ENCODE measurements at places on chromosomes 11 and 22.

GRCh38 chr22:20859615-20860014 is 808 bp downstream of the SNAP29 start:
- no peak for DNase-seq

DNA sequence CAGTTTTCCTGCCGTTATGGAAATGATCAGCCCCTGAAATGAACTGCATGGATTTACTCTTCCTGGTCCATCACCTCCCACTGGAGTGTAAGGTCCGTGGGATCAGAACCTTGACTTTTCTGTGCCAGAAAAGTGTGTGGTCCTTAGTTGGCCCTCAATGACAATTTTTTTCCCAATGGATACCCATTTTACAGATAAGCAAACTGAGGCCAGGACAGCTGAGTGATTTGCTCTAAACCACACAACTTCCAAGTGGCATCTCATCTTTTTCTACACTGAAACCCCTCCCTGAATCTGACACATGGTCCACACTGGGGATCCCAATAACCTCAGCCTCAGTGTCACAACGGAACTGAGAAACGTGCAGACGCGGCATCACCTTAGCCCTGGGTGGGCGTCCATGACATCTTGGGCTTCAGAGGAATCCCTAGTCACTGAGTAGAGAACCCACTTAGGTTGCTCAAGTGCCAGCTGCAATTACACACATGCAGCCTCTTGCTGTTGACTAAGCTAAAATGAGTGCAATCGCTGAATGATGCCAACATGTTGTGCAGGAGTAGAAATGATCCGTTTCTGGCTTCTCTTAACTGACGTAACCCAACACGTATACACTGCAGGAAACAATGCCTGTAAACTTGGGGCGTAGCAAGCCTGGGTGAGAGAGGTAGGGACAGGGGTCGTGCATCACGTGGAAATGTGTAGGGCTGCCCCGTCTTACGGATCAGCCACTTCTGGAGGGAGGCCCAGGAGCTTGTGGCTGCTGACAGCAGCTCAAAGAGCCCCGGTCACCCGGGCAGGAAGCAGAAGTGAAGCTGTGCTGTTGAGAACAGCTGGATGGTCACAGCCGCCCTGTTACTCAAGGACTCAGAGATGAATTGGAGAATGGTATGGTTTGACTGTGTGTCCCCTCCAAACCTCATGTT is 136.3 kb downstream of the SHANK2 start:
- DNase-seq = no peak

GRCh38 chr11:20601221-20601914 is 2.0 kb downstream of the SLC6A5 start:
- DNase-seq = no peak

- no peak for DNase-seq
These were observed 29.6 kb downstream of the DHCR7 start for GRCh38 chr11:71418643-71419042.

DNA sequence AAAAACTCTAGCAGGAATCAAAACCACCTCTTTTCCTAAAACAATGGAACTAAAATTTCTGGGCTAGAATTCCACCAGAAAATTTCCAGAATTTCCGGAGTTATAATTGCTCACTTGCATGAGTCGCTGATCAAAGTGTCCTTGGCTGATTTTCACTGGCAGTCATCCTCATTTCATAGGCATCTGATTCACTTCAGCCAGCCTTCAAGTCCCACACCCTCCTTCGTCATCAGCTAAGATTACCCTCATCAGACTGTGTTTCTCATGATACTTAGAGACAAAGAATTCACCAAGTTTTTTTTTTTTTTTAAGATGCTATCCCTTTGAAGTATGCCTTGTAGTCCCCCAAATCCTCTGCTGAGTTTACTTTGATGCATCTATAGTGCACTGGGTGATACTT is 71.5 kb upstream of the RAB38 start:
- no peak for DNase-seq

GRCh38 chr22:49767355-49768062 is 60.2 kb downstream of the BRD1 start:
- peak; percentile 52 for DNase-seq

GRCh38 chr11:115929618-115930129 is 425.5 kb upstream of the CADM1 start:
- DNase-seq = no peak

DNA sequence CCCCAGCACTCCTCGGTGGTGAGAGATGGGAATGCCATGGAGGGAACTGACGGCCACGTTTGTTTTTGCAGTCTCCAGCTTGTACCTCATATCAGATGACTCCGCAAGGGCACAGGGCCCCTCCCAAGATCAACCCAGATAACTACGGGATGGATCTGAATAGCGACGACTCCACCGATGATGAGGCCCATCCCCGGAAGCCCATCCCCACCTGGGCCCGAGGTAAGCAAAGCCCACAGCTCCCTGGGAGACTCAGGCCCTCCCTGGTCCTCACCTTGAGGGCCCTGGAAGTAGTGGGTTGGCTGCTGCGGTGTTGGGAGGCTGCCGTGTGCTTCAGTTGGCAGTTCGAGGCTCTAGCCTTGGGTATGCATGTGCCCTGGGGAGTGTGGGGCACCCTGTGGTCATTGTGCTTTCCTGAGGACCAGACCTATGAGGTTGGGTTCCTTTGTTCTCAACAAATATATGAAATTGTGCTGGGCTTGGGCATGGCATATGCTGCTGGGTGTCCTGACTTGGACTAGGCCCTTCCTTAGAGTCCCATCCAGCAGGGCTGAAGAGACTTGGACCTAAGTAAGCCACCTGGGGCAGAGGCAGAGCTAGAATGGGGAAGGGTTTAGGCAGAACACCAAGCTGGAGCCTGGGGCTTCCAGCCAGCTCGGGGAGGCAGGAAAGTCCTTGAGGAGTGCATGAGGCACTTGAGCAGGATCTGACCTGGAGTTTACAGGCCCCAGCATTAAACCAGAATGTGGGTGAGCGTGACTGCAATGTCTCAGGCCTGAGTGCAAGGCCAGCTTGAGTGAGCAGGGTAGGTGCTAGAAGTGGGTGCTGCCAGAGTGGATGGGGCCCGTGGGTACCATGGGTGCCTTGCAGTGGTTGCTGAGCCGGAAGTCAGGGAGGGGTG is 26.4 kb downstream of the INCENP start:
- no peak for DNase-seq

DNA sequence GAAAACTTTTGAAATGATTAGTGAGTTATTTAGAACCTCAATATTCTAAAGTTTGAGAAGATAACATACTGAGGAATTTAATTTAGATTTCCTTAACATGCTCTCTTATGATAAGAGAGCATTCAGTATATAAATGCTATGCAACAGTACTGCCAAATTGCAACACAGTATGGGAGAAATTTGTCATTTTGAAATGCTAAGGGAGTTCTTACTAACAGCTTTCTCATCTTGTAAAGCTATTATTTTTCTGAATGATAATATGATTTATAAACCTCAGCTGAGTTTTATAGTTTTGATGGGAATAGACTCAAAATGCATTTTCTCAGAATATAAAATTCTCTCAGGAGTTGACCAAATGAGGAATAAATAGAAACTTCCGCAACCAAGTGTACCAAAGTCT is 108.4 kb downstream of the SPON1 start:
- no peak for DNase-seq

DNA sequence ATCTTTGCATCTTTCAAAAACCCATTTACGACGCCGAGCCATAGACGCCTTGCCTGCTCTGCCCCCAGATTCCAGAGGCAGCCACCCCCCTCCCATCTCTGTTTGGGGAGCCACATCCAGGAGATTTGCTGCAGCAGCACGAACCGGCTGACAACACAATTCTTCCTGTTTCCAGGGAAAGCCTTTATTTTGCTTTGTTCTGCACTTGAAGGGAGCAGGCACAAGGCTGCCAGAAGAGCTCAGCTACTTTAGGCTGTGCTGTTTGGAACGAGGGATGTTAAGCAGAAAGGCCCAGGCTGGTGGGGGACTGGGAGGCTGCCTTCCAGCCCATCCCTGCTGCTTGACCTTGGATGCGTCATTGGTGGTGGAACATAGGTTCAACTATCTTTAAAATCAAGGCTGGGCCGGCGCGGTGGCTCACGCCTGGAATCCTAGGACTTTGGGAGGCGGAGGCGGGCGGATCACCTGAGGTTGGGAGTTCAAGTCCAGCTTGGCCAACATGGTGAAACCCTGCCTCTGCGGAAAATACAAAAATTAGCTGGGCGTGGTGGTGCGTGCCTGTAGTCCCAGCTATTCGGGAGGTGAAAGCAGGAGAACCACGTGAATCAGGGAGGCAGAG is 243.9 kb downstream of the MIAT start:
- DNase-seq = no peak

DNA sequence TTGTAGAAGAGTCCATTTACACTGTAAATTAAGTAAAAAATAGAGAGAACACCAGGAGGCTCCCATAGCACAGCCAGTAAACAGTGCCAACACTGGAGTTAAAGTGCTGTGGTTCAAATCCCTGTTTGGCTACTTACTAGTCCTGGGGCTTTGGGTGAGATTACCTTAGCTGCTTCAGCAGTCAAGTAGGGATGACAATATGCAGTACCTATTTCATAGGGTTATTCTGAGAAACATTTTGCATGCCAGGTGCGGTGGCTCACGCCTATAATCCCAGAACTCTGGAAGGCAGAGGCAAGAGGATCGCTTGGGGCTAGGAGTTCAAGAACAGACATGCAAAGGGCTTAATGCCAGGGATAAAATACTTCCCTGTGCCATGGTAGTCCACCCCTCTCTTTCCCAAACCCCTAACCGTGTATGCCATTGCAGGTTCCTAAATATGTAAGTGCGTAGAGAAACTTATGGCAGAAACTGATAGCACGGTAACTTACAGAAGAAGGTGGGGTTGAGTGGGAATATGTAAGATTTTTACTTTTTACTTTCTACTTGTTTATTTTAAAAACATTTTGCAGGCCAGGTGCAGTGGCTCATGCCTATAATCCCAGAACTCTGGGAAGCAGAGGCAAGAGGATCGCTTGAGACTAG is 86.4 kb upstream of the PICALM start:
- no peak for DNase-seq

GRCh38 chr11:47616726-47617416 is 22.7 kb upstream of the C1QTNF4 start:
- peak; percentile 72 for DNase-seq

DNA sequence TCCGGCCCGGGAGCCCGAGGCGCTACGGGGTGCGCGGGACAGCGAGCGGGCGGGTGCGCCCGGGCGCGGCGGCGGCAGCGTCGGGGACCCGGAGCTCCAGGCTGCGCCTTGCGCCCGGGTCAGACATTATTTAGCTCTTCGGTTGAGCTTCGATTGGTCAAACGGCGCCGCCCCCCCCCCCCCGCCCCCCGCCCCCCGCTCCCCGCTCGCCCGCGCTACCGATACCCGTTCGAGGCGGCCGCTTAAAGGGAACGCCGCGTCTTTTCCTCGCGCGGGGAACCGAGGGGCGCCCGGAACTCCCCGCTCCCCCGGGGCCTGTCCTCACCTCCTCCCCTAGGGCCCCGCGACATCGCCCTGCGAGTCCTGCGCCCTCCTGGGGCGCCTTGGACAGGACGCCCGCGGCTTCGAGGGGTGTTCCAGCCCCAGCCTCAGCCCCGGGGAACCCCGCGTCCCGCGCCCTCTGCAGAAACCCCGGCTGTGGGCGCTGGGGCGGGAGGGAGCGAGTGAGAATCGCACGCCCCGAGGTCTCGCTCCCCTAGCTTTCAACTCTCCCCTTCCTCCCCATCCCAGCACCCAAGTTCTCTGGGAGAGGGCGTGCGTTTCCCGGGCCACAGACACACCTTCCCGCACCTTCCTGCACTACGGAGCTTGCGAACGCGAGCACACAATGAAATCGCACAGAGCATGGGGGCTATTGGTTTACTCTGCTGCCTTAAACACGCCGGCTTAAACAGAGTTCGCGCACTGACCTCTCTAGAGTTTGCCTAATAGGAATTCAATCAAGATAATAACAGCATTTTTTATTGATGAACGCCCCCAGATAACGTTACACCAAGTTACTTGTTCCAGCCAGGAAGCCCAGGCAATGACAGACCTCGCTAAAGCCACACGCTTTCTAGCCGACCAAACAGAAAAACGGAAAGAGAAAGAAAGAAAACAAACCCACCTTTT is at the start of gene BDNF:
TSS of gene BDNF (minus strand) at position 105 of the 951 bp plus-strand sequence. CDS start 41,891 bp downstream, outside the sequence.
- peak; percentile 61 for DNase-seq

DNA sequence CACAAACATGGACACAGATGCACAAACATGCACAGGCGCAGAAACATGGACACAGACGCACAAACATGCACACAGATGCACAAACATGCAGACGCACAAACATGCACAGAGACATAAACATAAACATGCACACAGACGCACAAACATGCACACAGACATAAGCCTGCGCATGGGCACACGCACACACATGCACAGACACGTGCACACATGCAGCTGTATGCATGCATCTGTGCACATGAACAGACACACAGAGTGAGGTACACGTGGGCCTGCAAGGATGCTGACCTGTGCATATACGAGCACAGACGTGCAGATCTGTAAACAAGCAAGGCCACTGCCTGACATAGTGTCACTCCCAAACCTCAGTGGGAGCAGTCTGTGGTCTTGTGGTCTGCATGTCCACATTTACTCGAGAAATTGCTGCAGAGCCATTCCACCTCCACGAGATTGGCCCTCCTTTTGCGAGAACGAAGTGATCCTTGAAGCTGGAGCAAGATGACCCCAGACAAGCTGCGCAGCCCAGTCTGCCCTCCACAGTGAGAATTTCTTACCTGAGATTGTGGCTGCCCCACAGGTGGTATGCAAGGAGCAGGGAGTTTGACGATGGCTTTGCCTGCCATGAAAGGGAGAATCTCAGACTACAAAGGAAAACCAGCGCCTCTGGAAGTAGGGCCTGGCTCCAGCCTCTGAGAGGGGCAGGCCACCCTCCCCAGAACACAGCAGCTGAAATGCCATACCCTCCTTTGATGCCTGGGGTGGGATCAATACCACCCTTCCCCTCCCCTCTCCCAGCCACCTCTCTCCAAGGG is 299.9 kb downstream of the BRD1 start:
- DNase-seq = no peak

GRCh38 chr11:96161307-96162089 is 181.5 kb downstream of the MAML2 start:
- DNase-seq = peak; percentile 51

- DNase-seq = no peak
These were observed 241.6 kb downstream of the ST3GAL4 start for GRCh38 chr11:126597041-126597440.

- DNase-seq = no peak
These were observed 13.8 kb upstream of the TUBA8 start for GRCh38 chr22:18096823-18097222.

DNA sequence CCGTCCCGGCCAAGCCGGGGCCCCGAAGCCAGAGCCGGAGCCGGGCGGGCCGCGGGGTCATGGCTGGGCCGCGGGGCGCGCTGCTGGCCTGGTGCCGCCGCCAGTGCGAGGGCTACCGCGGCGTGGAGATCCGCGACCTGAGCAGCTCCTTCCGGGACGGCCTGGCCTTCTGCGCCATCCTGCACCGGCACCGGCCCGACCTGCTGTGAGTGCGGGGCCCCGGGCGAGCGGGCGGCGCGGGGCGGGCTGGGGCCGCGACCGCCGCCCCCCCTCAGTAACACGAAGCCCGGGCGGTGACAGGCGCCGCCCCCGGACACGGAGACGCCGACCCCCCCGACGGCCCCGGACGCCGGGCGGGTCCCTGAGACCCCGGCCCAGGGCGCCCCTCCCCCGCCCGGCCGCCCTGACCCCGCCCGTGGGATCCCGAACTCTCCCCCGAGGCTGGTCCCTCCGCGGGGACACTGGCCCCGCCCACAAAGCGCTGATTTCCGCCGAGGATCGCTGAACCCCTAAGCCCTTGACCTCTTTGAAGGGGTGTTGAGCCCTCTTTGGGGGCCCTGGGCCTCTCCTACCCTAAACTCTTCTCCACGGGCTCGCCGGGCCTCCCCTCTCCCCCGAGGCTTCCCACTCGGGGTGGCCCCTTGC is 389 bp downstream of the MICALL1 start:
- no peak for DNase-seq

- DNase-seq = no peak
These were observed 152.8 kb downstream of the NCAM1 start for GRCh38 chr11:113113801-113114704.

- DNase-seq = no peak
These were observed 803.0 kb upstream of the FAT3 start for GRCh38 chr11:91421641-91422040.
